ENCODE measurements at places on chromosomes 4 and X.

DNA sequence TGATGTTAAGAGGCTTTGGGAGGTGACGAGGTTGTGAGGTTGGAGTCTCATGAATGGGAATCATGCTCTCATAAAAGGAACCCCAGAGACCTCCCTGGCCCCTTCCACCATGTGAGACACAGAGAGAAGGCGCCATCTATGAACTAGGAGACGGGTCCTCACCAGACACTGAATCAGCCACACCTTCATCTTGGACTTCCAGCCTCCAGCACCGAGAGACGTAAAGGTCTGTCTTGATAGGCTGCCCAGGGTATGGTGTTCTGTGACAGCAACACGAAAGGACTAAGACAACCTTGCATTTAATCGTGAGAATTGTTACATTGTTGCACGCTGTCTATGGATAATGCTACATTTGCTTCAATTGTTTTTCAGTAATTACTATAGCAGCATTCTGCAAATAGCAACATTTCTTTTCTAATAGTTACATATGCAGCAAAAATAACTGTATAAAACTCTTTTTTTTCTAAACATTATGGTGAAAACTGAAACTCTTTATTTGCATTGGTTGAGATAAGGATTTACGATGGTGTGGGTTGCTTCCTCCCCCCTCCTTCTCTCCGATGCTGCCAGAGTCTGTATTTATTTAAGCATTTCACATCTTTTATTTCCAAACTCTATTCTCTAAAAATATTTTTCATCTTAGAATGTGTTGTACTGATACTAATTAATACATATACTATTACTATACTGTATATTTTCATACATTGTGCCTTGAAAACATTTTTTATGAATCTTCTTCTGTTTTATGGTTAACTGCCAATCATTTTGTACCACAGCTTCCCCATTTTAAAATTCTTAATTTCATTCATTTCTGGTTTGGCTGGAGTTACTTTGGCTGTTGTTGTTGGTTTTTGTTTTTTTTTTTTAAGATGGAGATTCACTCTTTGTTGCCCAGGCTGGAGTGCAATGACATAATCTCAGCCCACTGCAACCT lies 26.4 kb upstream of the AKAP17A start:
- DNase-seq: no peak

DNA sequence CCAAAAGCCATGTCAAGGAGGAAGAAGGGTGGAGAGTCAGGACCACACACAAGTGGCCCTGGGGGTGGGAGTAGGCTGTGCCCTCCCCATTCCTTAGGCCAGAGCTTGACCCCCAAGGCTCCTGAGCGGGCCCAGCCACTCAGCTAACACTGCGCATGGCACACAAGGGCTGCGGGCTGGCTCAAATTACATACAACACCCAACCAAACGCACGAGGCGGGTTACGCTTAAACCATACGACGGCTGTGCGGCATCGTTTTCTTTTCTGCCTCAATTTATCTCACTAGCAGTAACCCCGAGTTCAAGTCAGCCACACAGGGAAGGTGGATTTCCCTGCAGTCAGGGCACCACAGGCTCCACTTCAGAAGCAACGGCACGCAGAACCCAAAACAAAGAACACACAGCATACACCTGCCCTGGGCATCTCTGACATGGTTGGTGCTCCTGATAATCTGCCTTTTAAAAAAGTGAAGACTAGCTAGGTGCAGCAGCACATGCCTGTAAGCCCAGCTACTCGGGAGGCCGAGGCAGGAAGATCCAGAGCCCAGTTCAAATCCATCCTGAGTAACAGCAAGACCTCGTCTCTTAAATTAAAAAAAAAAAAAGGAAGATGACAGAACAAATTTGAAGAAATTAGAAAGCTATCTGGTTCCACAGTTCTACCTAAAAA lies 2.9 kb downstream of the GAK start:
- DNase-seq: no peak

- DNase-seq: no peak
Measured at GRCh38 chrX:57266871-57267270, 19.6 kb upstream of the FAAH2 start.

GRCh38 chr4:39446842-39447573 lies 11.7 kb downstream of the RPL9 start:
- peak; percentile 15 for DNase-seq

DNA sequence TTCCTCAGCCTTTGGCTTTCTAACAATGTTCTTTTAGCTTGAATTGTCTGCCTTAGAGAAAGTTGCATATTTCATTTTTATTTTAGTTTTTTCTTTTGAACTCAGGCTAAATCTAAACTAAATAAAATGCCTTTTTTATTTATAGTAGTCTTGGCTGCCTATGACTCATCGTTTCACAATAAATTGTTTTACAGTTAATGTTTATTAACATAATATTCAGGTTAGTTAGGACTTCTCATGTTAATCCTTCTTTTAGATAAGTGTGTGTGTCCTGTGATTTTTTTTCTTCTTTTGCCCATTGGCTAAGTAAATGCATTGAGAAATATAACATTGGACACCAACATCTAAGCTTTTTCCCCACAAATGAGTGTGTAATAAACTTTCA lies 1.6 kb downstream of the RP2 start:
- no peak for DNase-seq

Data from hypothalamus (tissue), 51 donors.